ENCODE measurements at places on chromosomes 3 and 15.

DNA sequence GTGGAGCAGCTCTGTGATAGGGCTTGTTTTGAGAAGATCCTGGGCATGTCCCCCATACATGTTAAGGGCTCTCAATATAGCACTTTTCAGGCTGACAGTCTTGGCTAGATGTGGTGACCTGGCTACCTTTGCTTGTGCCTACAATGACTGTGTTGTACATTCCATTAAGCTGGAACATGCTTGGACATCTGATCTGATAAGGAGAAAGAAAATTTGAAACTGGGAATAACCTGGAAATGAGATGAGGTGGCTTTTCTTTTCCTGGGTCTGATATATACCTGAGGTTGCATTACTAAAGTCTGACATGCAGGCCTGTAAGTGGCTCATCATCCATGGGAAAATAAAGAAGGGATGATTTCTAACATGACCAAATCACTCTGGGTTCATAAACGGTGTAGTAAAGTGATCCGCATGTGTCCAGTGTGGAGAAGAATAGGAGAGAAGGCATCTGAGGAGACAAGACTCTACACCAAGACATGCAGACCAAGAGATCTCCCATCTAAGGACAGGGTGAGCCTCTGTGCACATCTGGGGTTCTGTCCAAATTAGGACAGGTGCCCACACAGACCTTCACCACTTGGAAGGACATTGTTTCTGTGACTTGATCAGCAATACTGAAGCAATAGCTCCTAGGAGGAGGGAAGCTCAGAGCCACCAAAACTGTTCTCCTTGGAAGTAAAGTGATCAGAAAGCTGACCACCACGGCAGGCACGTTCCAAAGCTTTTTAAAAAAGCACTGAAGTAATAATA is 62.0 kb downstream of the KLHL6 start:
- DNase-seq = no peak

DNA sequence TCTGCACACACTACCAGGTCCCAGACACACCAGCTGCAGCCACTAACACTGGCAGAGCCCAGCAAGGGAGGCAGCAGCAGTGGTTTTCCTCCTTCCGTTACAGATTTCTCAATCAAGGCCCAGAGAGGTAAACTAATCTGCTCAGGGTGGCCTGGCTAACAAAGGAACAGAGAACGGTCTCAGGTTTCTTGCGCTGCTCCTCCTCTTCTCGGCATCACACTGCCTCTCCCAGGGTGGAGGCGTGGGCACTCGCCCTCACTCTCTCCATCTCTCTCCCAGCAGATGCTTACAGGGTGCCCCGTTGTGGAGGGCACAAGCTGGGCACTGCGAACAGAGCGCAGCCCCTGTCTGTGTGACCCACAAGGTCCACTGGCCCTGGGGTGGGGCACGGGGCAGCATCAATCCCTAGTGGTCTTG is 228.7 kb downstream of the VPS13C start:
- no peak for DNase-seq

GRCh38 chr3:108053067-108053466 is 37.8 kb downstream of the CD47 start:
- no peak for DNase-seq

DNA sequence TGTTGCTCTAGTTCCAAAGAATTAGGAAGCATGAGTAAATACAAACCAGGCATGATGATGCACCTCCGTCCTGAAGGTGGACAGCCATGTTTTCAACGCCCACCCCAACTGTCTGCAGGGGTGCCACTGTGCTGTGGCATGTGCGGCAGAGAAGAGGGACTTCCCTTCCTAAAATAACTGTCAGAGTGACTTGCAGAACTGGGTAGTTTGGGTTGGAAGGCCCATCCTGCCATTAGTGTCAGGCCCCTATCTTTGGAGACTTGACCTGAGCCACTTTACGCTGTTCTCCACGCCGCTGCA is 17.4 kb upstream of the STAB1 start:
- no peak for DNase-seq

GRCh38 chr3:194277104-194277785 is 73.9 kb downstream of the CPN2 start:
- no peak for DNase-seq

DNA sequence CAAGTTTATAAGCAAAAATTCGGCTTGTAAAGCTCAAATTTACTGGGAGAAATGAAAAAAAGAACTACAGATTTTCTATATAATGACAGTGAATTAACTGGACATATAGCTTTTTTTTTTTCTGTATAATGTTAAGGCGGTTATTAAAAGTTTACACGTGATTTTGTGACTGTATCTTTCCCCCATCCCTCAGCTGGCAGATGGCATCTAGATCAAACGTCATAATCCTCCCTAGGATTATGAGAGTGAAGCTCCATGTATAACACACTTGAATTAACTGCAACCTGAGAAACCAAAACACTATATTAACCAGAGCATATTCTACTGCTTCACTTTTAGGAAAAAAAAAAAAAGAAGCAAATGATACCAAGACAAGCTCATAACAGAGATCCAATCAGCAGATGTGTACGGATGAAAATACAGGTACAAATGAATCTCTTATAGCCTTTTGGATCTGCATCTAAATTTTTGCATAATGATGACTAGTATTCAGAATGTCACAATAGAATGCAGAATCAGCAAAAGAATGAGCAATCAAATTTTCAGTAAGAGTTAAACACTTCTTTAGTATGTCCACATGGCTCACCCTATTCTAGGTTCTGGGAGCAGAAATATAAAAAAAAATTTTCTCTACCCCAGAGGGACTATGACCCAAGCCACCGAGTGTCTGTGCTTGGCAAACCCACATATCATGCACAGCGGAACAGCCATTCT is 12.4 kb downstream of the MOBP start:
- DNase-seq = no peak

- no peak for DNase-seq
These were observed 110.6 kb downstream of the LPP start for GRCh38 chr3:188264226-188265207.

GRCh38 chr3:68062926-68063325 is 408.5 kb upstream of the SUCLG2 start:
- no peak for DNase-seq

- DNase-seq = no peak
These were observed 27.2 kb downstream of the AQR start for GRCh38 chr15:34942363-34942762.

GRCh38 chr3:177197727-177198460 is 612 bp upstream of the TBL1XR1 start:
- DNase-seq = no peak

GRCh38 chr3:177946497-177946896 is 589.7 kb upstream of the KCNMB2 start:
- DNase-seq = no peak

GRCh38 chr3:43640681-43641080 is 18.9 kb upstream of the ANO10 start:
- DNase-seq = no peak

- DNase-seq = no peak
These were observed at the start of gene MORC1 for GRCh38 chr3:109117939-109118338. Gene MORC1, minus strand, starts transcription at chr3:109118134. Its CDS starts 75 bp downstream, at chr3:109118059.

- DNase-seq = no peak
These were observed 10.0 kb downstream of the RPL32 start for GRCh38 chr3:12831301-12831866.

GRCh38 chr3:53772562-53772961 is 73.7 kb downstream of the CHDH start:
- no peak for DNase-seq

GRCh38 chr15:73873889-73874511 is 636 bp downstream of the TBC1D21 start:
- DNase-seq = no peak

- no peak for DNase-seq
These were observed 301.1 kb upstream of the ARPP21 start for GRCh38 chr3:35338186-35338585.

DNA sequence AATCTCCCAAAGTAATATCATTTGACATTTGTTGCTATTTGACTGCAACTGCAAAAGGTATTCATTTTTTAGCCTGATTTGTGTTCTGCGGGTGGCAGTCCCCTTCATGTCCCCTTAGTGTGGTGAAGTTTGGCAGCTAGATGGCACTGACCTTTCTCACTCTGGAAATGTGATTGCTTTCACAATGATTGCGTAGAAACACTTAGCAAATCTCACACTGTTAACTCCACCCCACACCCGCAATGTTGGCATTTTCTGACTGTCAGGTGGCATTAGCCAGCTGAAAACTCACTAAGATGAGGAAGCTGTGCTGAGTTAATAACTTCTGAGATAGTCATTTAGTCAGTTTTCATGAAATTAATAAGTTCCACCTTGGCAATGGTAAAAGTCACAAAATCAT is 76.9 kb downstream of the TRIM69 start:
- DNase-seq = no peak

GRCh38 chr15:51004103-51004551 is 90.6 kb downstream of the TNFAIP8L3 start:
- no peak for DNase-seq

GRCh38 chr15:92418864-92419263 is 25.2 kb downstream of the ST8SIA2 start:
- DNase-seq = no peak

- DNase-seq = no peak
These were observed 168.0 kb downstream of the FOXB1 start for GRCh38 chr15:60172143-60172542.

DNA sequence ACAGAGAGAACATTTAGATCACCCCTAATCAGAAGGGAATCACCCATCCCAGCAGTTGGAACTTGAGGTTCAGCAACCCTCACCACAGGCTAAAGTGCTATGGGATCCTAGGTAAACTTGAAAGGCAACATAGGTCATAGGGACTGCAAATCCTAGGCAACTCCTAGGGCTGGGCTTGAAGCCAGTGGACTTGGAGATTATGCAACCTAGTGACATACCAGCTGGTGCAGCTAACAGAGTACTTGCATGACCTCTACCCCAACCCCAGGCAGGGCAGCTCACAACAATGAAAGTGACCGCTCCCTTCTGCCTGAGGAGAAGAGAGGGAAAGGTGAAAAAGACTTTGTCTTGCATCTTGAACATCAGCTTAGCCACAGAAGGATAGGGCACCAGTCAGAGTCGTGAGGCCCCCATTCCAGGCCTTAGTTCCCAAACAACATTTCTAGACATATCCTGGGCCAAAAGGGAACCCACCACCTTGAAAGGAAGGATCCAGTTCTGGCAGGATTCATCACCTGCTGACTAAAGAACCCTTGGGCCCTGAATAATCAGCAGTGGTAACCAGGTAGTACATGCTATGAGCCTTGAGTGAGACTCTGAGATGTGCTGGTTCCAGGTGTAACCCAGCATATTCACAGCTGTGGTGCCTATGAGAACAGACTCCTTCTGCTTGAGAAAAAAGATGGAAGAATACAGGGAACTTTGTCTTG is 37.6 kb upstream of the FBN1 start:
- DNase-seq = no peak

DNA sequence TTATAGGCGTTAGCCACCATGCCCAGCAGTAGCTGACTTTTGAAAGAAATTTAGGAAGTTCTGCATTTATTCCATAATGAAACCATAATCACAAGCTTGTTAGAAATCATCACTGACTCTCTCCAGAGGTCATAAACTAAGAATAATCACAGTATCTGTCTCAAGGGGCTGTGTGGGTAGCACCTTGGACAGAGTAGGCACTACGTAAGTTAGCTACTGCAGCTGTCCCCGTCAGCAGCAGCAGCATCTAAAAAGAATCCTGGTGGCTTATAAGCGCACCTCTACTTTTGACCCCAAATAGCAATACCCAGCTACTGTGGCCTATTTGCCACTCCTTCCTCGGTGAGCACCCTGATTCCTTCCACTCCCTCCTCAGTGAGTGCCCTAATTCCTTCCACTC is 57.8 kb upstream of the RPL35A start:
- DNase-seq = no peak

- no peak for DNase-seq
These were observed 179.8 kb downstream of the ZPLD1 start for GRCh38 chr3:102614585-102614984.

- no peak for DNase-seq
These were observed 3.2 kb upstream of the GABRR3 start for GRCh38 chr3:98038286-98038685.

GRCh38 chr3:131555456-131555855 is 52.7 kb upstream of the MRPL3 start:
- no peak for DNase-seq

DNA sequence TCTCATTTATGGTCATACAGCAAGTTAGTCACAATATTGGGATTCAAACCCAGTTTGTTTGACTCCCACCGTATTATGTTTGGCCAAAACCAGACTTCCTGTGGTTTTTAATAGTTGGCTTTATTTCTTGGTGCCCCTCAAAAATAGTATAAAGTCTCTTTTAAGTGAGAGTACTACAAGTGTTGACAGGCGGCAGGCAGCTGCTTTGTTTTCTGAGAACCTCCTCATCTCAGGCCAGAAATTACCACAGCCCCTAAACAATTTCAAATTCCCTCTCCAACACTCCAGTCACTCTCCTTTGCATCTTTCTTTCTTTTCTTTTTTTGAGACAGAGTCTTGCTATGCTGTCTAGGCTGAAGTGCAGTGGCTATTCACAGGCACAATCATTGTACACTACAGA is 121.5 kb downstream of the POLR2M start:
- DNase-seq = no peak

GRCh38 chr15:88635318-88635717 is 3.5 kb upstream of the ISG20 start:
- DNase-seq = no peak

DNA sequence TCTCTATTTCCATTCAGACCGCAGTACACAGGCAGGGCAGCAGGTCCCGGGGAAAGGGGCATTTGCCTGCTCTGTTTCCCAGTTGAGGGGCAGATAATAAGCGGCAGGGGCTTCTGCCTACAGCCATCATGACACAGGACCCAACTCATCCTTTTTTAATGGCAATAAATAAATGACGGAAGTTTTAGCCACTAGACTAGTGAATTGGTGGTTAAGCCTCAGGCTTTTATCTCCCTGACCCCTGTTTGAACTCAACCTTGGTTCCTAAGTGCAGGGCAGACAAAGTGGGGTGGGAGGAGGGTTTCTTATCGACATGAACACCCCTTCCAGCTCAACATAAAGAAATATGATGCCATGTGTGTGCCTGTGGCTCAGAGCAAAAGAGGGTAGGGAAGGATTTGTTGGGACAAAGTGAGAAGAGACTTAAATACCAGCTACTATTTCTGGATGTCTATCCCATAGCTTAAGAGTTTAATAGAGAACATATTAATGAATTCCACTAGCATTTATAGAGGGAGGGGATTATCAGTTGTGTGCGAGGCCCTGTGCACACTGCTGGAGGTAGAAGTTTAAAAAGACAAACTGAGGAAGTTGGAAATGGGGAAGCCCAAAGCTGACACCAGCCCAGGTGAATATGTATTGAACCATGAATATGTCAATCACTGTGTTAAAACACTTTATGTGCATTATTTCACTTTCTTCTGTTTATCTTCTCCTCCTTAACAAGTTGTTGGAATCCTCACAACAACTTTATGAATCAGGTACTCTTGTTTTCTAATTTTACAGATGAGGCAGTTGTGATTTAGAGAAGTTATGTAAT is 939.4 kb downstream of the MCTP2 start:
- no peak for DNase-seq

DNA sequence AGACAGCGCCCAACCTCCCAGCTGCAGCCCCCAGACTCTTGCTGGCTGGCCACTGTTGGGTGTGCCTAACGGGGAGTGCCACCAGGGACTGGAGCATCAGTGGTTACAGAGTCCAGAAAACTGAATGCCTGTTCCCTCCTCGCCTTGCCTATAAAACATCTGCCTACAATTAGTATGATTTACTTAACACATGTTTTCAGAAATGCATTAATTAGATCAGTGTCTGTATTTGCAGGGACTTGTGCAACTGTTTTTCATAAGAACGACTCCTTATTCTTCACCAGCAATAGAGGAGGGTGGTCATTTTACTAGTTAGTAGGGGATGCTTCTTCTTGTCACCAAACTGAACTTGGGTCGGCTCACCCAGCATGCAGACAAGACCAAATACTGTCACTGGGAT is 248.7 kb downstream of the GABRG3 start:
- no peak for DNase-seq

Measured in SIG-M5 (cell line).